NCI-H1417 treated with DMSO at 0.1 percent for 48 hours (cell line): ENCODE measurements at places on chromosomes 7 and 10.
A peak's percentile ranks its signal among the peaks of the same experiment; 100 is the strongest.

DNA sequence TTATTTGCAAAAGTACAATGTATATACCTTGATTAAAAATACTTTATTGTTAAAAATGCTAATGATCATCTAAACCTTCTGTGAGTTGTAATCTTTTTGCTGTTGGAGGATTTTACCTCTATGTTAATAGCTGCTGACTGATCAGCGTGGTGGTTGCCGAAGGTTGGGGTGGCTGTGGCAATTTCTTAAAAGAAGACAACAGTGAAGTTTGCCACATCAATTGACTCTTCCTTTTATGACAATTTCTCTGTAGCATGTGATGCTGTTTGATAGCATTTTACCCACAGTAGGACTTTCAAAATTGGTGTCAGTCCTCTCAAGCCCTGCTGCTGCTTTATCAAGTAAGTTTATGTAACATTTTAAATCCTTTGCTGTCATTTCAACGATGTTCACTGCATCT, 16.9 kb upstream of the ENTPD1 start:
- DNase-seq: no peak

GRCh38 chr10:92395271-92395670, 104.3 kb downstream of the MARCHF5 start:
- DNase-seq: no peak

GRCh38 chr7:16982640-16983350, 101.0 kb upstream of the AGR3 start:
- DNase-seq: no peak

- no peak for DNase-seq
These were observed 10.3 kb upstream of the LRRC27 start for GRCh38 chr10:132321726-132322125.

DNA sequence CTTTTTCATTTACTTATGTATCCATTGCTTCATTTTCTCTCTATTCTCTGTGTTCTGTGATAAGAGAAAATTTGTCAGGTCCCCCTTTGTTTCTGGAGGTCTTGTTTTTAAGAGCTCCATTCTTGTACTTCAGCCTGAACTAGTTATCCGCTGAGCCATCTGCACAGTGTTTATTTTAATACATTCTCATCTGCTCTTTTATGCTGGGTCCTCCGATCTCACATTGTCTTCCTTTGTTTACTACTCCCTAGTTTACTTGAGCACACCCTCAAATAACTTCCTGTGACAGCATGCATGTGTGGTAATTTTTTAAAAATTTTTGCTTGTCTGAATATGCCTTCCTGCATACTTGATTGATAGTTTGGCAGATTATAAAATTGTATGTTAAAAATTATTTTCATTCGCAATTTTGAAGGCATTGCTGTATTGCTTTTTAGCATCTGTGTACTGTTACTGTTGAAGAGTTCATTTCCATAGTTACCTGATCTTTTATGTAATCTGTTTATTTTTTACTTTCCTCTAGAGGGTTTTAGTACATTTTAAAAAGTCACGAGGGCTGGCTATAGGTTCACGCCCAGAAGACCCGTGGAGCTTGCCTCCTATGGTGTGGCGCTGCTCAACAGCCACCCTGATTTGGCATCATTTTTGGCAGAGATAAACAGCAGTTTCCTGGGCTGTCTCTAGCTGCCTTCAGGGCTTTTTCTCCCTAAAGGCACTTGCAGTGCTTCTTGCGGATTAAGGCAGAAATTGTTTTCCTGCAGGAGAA, 31.9 kb downstream of the RSBN1L start:
- DNase-seq: peak; percentile 12

- no peak for DNase-seq
These were observed 41.2 kb downstream of the COL13A1 start for GRCh38 chr10:69842882-69843281.

DNA sequence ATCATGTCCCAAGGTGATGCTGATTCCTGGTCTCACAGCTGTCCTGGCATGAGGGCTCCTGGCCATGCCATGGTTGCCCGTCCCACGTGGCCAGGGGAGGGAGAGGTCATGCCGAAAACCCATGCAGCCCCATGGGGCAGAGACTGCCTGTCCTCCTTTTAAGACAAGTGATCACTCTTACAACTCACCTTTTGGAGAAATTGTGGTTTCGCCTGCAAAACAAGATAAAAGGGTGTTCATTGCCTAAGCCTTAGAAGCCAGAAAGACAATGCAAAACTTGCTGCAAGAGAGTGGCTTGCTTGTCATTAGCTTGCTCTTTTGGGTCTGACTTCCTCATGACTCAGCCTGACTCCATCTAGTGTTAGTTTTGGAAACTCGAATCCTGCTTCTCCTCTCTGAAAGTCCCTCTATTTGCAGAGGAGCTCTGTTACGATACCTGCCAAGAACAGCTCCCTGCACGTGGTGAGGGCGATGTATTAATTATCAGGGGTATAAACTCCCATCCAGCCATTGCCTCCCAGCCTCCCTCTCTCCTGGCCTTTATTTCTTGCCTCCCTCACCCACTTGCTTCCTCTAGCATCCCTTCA, 26.7 kb downstream of the TMEM273 start:
- no peak for DNase-seq

DNA sequence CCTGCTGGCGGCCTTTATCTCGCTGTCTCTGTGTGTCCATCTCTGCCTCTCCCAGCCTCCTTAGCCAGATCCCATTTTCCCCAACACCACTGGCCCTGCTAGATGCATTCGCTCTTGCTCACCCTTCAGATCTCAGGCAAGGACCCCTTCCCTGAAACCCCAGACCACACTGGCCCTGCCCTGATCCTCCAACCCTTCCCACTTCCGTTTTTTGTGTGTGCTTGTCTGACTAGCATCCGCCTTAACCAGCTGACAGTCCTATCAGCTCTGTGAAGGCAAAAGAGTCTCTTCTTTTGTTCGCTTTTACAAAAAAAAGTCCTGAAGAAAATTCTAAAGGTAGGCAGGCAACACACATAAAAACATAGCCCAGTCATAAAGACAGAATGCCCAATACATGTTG, 28.7 kb downstream of the CHST15 start:
- no peak for DNase-seq

DNA sequence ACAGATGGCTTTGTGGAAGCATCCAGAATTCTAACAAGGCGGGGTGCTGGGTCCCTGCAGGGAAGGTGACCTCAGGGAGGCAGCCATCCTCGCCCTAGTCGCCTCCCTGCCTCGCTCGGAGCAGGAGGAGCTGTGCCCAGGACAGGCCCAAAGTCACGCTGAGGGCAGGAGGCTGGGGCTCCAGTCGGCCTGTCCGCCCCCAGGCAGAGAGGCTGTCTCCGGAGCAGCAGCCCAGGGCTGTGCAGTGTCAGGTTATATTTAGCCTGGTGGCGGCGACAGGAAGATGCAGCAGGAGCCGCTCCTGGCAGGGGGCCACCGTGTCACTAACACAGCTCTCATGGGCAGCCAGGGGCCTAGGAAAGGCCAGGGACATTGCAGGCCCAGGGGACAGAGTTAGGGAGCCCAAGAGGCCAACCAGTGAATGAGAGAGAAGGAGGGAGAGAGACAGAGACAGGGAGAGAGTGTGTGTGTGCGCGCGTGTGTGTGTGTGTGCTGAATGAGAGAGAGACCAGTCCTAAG, 13.5 kb downstream of the KCNH2 start:
- DNase-seq: no peak

DNA sequence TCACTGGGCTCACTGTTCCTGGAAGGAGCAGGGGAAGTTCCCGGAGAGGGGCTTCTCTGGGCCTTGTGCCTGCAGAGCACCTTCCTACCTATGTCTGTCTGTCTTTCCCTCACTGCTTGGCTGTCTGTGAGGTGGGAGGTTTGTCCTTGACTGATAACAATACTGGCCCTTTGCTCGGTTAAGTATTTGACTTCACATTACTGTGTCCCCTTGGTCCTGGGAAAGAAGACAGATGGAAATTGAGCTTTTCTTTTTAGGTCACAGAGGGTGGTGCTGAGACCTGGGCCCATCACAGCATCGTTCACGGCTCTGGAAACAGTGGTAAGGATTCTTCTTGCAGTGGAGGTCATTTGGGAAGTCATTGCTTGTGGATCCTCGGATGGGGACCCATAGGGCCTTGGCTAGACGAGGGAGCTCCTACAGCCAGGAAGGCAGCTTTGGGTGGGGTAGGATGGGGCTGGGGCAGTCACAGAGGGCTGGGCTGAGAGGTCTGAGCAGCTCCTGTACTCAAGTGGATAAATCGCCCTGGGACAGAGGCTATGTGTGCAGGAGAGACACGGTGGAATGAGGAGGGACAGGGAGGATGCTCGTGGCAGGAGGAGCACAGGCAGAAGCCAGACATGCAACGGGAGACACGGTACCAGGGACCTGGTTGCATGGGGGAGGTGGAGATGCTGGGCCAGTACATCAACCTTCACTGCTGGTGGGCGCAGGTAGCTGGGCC, 450.2 kb downstream of the PLXNA4 start:
- no peak for DNase-seq

- no peak for DNase-seq
These were observed 588 bp downstream of the GET4 start for GRCh38 chr7:876972-877311.

DNA sequence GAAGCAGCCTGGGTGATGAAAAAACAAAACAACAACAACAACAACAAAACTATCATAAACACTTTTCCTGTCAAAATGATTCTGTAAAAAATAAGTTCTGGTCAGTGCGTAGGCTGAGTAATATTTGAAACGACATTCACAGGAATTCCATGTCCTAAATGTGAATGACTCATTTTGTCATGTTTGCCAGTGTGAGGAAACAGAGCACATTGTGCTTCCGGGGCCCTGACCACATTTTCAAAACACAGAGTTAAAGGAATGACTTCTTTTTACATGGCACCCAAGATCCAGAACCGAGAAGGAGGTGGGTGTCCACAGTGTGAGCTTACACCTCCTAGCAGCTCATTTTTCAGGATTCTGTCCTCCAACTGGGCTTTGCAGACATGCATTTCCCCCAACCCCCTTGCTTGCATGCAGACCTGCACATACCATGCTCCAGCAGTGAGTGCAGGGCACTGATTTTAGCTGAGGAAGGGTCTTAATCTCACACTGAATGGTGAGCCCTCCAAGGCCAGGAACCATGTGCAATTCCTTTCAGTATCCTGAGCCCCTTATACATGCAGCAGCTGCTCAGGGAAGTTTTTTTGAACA, 3.0 kb downstream of the CLRN3 start:
- no peak for DNase-seq

DNA sequence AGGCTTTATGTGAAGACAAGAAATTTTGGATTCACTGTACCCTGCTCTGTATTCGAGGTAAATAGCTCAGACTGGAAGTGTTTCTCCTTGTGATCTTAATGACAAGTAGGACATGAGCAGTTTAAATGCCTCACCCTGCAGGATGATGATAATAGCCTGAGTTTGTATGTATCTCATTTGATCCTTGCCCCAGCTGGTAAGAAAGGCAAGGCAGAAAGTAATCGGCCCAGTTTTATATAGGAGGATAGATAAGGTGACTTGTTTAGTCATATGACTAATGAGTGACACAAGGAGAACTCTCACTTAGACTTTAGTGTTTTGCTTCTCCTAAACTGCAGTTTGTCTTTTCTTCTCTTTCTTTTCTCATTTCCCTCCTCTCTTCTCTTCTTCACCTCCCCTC, 372.6 kb downstream of the PHF14 start:
- DNase-seq: no peak

- no peak for DNase-seq
These were observed 55.6 kb downstream of the ARHGAP22 start for GRCh38 chr10:48549236-48549635.

- no peak for DNase-seq
These were observed 49.1 kb upstream of the OSBPL3 start for GRCh38 chr7:25029075-25029474.

DNA sequence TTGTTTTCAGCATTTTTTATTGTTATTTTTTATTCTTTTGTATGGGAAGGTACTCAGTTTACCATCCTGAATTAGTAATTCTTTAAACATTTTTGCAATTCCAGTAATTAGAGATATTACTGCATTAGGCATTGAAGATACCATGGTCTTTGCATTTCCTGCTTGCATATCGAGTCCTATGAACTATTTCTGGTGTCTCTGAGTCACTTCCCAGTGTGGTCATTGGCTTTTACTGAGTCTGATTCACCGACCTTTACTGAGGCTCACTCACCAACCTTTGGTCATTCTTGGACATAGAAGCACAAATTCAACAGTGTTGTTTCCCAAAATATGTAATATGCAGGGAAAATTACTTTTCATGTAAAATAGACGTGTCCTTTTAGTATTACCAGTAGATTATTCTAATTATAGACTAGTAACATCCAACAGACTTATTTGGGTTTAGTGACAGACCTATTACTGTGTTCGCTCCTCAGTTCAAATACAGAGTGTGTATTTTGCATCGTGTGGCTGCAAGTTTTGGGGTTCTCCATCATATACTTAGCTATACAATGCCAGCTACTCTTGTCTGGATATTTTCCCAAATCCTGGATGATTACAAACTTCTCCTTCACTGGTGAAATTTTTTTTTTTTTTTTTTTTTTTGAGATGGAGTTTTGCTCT, 180.7 kb upstream of the PRSS1 start:
- no peak for DNase-seq

- DNase-seq: no peak
These were observed 10.5 kb upstream of the EZH2 start for GRCh38 chr7:148894591-148894990.

DNA sequence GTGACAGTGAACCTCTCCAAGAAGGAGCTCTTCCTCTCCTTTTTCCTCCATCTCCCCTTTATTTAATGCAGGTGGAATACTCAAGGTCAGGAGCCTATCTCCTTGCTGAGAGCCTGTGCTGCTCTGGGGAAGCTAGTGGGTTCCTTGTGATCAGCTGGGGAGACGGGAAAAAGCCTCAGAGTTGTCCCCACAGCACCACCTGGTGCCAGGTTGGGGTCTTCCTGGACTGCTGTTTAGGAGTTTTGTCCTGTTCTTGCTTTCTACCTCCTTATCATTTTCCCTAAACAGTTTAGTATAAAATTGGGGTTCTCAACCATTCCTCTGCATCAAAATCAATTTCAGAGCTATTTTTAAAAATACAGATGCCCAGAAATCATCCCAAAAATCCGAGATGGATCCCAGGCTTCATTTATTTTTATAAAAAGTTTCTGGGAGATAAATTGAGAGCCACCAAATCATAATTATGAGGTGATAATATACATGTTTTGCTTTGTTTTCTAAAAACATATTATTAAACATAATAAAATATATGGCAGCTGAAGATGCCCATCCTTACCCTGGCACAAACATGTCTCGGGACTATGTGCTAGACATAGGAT, 44.3 kb downstream of the MACC1 start:
- DNase-seq: peak; percentile 43

DNA sequence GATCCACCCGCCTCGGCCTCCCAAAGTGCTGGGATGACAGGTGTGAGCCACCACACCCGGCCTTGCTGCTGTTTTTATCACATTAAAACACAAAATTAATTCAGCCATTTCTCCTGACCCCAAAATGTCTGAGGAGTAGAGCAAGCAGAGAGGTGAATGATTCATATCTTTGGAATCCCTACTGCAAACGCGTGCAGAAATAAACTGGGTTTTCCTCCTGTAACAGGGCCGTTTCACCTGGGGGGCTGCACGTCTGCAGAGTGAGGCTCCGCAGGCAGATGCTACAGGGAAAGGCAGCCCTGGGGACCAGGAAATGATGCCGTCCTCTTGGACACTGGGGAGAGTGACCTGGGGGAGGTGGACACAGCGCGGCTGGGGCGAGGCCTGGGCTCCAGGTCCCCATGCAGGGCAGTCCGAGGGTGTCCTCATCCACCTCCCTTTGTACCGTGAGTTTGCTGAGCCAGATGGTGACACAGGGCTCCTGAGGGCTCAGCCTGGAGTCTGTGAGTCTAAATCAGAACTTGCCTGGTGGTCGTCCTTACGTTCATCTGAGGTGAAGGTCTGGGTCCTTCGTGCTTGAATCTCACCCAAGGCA, 41.9 kb downstream of the PDGFA start:
- no peak for DNase-seq

- DNase-seq: no peak
These were observed 1.5 kb upstream of the C10orf95 start for GRCh38 chr10:102452672-102453340.

- DNase-seq: no peak
These were observed 50.2 kb downstream of the PDIA4 start for GRCh38 chr7:148978091-148978490.
